ENCODE measurements at places on chromosomes 2 and 18. TPM values are rescaled to one million over a fixed set of nuclear protein-coding genes. Genes with fewer than 3 reads are reported as not detected.
A peak's percentile ranks its signal among the peaks of the same experiment; 100 is the strongest.

Gene GALNT3
- not detected for total RNA-seq

Gene IFIH1
- total RNA-seq, result 13.1 TPM

Gene SMAD7
- 8.8 TPM for total RNA-seq

DNA sequence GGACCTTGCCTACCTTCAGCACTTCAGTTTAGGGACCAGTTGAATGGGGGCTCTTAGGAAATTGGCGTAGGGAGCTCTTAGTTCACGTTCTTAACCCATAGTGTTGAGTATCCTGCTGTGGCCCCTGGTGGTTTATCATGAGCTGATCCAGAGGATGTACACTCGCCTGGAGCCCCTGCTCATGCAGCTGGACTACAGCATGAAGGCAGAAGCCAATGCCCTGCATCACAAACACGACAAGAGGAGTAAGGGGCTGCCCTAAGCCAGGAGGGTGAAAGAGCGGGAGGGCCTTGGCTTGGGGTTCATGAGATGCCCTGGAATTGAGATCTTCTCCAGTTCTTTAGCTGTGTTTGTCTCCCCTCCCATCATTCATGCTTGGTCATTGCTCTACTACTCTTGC lies 2.9 kb downstream of the RETREG2 start:
- DNase-seq, result no peak

GRCh38 chr2:66930339-66931220 lies 466.6 kb upstream of the ETAA1 start:
- DNase-seq, result no peak

GRCh38 chr2:70919672-70920366 lies 15.9 kb upstream of the ATP6V1B1 start:
- peak; percentile 74 for DNase-seq

GRCh38 chr18:10010611-10011015 lies 96.8 kb downstream of the VAPA start:
- DNase-seq, result peak; percentile 88

GRCh38 chr2:9178904-9179571 lies 27.6 kb upstream of the ASAP2 start:
- DNase-seq, result peak; percentile 86

DNA sequence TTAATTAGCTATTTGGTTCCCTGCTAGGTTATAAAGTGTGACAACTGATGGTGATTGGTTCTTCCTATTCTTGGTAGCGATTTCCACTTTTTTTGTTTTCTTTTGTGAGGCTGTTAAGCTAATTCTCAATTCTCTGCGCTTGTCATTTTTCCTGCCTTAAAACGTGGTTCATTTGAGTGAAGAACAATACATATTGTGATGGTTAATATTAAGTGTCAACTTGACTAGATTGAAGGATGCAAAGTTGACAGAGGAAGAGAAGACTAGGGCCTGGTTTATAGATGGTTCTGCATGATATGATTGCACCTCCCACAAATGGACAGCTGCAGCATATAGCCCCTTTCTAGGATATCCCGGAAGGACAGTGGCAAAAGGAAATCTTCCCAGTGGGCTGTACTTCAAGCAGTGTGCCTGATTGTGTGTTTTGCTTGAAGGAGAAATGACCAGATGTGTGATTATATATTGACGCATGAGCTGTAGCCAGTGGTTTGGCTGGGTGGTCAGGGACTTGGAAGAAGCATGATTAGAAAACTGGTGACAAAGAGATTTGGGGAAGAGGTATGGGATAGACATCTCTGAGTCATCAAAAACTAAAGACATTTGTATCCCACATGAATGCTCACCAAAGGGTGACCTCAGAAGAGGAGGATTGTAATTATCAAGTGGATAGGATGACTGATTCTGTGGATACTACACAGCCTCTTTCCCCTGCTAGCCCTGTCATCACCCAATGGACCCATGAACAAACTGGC lies 39.4 kb upstream of the ZNF804A start:
- DNase-seq, result peak; percentile 2

DNA sequence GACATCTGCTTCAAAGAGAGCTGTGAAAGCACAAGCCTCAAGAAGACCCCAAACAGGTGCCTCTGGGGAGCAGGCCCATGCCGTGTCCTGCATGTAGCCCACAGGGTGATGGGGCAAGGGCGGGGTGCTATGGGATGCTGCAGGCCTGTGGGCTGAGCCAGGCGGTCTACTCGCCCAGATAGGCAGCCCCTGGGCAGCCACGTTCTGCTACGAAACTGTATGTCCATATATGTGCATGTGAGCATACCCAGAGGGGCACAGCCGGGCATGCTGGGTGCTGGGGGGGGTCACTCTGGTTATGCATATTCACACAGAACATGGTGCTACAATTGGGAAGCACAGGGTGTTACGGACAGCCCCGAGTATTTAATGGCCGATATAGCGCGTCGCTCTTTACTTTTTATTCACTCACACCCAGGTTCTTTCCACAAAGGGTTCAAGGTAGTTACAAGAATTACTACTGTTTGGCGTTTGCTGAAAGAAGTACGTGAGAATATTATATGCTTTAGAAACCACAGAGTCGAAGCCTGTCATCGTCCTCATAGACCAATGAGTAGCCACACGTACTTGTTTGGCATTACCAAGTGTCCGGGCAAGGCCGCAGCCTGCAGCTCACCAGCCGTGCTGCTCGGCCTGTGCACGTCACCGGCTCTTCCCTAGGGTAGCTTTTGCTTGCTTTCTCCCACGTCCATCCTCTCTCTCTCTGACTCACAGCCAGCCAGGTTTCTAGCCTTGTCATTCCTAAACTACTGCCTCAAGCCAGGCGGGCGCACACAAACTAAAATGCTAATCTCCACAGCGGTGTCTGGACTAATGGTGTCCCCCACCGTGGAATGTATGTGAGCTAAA lies 14.4 kb downstream of the MTERF4 start:
- DNase-seq, result no peak

DNA sequence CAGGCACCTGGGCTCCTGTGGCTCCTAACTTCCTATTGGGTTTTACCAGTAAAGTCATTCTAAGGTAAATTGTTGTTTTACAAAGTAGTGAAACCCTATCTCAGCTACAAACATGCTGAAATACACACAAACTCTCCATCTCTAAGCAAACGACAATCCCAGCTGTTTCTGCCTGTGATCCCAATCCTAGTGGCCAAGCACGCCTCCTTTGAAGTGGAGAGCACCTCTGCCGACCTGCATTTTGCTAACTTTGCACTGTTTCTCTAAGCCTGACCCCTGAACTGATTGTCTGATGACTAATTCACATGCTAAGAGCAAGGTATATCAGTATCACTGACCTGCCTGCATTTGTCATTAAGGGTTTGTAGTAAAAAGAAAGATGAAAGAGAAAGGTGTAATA lies 124.3 kb downstream of the PAX3 start:
- DNase-seq, result no peak

DNA sequence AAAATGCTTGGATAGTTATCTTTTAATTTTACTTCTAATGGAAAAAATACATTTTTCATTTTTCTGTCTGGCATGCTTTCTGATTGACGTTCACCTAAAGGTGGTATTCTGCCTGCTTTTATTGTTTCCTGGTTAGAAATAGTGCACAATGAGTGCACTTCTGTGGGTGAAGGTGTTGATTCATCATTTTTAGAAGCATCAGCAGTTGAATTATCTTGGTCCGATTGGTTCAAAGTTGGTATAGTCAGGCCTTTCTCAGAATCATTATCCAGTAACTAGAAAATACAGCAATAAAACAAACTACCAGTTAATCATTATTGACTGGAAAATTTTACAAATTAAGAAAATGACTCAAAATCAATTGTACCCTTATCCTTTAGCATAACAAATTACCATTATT lies 84.5 kb downstream of the STRADB start:
- no peak for DNase-seq

GRCh38 chr18:61749031-61749430 lies 143.8 kb downstream of the RNF152 start:
- DNase-seq, result no peak

- no peak for DNase-seq
Observed at GRCh38 chr18:35817604-35818352, 154.7 kb upstream of the RMP24 start.

DNA sequence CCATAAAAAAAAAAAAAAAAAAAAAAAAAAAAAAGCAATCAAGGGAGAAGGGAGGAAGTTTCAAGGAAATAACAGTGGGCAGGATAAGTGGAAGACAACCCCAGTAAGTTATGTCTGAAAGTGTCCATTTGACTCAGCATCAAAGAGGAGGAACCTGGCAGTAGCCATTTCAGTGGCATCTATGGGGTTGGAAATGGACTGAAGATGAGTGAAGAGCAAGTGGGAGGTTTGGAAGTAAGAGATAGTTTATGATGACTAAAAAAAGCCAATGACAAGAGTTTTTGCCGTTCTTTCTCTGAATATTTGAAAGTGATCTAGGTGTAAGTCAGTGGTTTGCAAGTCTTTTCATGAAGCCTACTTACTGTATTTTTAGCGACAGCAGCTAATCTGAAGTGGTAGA lies 9.2 kb upstream of the SELENOI start:
- no peak for DNase-seq

DNA sequence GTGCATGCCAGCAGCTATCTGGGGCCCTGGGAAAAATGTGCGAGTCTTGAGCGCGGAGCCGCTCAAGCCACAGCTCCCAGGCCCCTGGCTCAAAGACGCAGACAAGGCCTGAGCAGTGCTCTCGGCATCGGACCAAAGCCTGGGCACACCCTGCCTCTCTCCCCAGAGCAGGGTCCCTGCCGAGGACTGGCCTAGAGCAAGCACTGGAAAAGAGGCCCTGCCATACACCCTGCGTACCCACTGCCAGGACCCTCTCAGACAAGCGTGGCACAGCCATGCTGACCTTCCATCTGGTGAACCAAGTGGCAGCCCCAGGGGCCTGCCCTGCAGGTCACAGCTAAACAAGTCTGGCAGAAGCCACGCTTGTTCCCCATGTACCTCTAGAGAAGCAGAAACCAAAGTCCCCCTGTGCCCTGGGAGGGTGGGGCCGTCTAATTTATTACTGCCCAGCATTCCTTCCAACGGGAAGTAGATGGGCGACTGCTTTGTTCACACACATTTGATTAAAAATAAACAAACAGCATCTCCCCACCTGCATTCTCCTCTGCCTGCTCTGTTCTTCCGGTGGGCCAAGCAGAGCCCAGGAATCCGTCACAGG lies 14.0 kb downstream of the STK25 start:
- no peak for DNase-seq

DNA sequence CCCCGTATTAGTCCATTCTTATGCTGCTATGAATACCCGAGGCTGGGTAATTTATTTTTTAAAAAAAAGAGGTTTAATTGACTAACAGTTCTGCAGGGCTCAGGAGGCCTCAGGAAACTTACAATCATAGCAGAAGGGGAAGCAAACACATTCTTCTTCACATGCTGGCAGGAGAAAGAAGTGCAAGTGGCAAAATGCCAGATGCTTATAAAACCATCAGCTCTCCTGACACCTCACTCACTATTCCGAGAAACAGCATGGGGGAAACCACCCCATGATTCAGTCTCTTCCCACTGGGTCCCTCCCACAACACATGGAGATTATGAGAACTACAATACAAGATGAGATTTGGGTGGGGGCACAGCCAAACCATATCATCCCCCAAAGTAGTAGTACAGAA lies 2148.5 kb upstream of the PIK3C3 start:
- DNase-seq, result peak; percentile 28

DNA sequence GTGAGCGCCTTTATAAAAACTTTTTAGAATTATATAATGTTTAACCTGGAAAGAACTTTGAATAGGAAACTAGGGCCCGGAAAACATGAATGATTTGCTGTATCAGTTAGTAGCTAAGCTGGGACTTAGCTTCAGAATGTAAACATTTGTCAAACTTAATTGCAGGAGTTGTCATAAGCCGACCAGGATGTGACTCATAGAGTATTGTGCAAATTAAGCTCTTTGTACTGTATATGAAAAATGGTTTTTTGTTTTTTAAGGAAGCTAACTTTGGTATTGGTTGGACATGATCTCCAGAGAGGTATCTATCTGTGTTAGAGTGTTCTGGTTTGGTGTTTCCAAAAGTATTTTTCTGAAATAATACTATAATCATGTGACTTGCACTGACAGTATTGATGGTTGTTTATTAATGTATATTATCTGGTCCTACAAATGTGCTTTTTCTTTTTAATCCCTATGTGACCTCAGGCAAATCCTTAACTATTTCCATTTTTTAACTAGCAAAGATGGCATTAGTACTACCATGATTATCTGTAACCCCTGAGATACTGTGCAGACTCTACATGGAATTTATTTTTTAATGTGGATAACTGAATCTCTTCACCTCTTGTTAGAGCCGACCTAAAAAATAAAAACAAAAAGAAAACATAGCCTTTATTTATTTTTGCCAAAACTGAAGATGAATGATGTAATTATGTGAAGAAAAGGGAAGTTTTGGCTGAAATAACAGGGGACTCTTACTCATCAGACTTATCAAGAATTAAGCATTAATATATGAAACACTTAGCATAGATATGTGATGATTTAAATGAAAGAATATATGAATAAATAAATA lies 11.7 kb downstream of the YIPF4 start:
- peak; percentile 40 for DNase-seq

DNA sequence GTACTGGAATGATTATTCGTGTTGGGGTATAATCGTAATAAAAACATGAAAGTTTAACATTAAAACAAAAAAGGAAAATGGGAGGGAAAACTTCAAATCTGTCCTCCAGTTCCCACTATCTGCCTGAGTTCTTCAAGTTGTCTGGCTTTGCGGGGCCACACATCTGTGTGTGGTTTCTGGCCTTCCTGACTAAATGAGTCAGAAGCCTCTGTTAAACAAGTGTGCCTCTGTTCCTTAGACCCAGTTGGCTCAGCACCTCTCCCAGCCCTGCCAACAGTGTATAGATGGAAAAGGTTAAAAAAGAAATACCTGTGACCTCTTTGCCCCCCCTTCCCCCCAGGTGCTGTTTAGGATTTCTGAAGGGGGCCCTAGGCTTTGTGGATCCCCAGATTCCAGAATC lies 30.2 kb downstream of the XDH start:
- peak; percentile 95 for DNase-seq

- peak; percentile 19 for DNase-seq
Observed at GRCh38 chr2:188852772-188853171, 121.4 kb upstream of the COL3A1 start.

GRCh38 chr2:187654535-187654934 lies 100.3 kb upstream of the TFPI start:
- peak; percentile 3 for DNase-seq

GRCh38 chr2:20449501-20450200 lies 2.8 kb downstream of the RHOB start:
- peak; percentile 17 for DNase-seq

- DNase-seq, result no peak
Observed at GRCh38 chr2:98952966-98953365, 16.9 kb upstream of the CRACDL start.

GRCh38 chr2:181235683-181236459 lies 221.3 kb upstream of the ITGA4 start:
- no peak for DNase-seq

- DNase-seq, result no peak
Observed at GRCh38 chr2:219698748-219699439, 71.5 kb downstream of the SLC4A3 start.

DNA sequence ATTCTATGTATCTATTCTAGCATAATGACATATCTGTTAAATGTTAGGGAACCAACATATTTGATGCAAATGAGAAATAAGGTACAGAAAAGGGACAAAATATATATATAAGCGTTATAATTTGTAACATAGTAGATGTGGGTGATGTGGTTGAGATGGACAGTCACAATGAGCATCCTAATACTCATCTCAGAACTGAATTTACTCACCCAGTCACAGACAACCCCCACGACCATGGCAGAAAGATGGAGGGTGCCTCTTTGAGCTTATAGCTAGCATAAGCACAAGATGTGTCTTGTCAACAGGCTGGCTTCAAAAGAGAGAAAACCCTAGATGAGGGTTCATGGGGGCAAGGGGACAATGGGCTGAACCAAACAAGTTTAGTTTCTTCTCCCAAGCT lies 9.1 kb upstream of the DSG3 start:
- DNase-seq, result no peak
